Activated T-cell treated with anti-CD3 and anti-CD28 coated beads, Interleukin-2, amount 50 U/mL, for 72 hours (primary cell): ENCODE measurements at places on chromosomes 1 and 21. TPM values are rescaled to one million over a fixed set of nuclear protein-coding genes. Genes with fewer than 3 reads are reported as not detected.
A peak's percentile ranks its signal among the peaks of the same experiment; 100 is the strongest.

DNA sequence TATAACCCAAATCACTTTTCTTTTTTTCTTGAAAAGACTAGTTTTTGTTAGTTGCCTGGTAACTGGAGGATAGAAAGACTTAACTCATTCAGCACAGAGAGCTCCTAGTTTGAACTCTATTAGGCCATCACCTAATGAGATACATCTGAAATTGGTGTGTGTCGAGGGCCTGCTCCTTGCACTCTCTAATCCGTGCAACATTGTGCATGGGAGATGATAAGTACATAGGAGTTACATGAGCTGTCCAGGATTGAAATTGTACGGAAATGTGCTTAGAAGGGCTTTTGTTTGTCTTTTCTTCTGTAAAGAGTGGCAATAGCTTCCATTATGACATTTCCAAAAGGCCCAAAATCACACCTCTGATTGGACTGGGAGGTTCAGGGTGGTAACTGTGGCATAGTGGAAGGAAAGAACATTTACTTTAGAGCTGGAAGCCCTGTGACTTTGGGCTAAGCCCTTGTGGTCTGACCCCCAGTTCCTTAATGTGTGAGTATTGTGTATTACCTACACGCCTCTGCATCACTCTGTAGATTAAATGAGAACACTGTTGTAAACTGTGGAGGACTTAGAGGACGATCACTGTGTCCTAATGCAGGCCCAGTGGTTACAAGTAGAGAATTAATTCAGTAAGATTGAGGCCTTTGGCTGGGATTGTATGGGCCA is 71.2 kb downstream of the FGGY start:
- no peak for DNase-seq

DNA sequence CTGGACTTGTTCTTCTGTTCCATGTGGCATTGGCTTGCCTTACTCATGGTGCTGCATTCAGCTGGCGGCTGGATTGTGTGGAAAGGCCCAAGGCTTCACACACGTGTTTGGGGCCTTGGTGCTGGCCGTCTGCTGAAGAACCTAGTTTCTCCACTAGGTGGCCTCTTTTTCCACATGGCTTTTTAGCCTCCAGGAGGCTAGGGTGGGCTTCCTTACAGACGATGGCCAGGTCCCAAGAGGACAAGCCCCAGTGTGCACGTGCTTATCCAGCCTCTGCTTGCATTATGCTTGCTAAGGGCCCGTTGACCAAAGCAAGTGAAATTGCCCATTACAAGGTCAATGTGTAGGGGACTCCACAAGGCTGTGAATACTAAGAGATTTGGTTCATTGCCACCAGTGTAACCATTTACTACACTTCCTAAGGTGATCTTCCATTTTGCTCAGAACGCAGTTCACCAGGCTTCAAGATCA is 47.5 kb upstream of the FOXO6 start:
- DNase-seq, result no peak

DNA sequence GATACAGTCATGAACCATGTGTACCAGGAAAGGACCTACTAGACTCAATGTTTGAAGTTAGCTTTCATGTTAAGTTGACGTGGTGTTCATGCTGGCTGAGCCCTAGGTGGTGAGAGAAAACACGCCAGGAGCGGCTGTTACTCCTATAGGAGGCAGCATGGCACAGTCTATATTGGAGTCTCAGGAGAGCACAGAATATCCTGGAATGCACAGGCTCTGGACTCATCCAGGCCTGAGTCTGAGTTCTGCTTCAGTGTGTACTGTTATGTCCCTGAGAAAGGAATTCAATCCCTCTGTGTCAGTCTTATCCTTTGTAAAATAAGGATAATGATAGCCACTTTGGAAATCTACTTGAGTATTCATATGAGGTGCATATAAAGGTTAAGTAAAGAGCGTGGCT is 41.2 kb downstream of the DPT start:
- no peak for DNase-seq

GRCh38 chr1:65319754-65320153 is 10.4 kb downstream of the DNAJC6 start:
- no peak for DNase-seq

GRCh38 chr1:205456868-205457745 is 1.3 kb upstream of the BLACAT1 start:
- DNase-seq, result no peak

GRCh38 chr1:203283597-203283996 is 21.7 kb upstream of the BTG2 start:
- DNase-seq, result no peak

GRCh38 chr1:238991765-238992495 is 394.4 kb upstream of the CHRM3 start:
- DNase-seq, result no peak

DNA sequence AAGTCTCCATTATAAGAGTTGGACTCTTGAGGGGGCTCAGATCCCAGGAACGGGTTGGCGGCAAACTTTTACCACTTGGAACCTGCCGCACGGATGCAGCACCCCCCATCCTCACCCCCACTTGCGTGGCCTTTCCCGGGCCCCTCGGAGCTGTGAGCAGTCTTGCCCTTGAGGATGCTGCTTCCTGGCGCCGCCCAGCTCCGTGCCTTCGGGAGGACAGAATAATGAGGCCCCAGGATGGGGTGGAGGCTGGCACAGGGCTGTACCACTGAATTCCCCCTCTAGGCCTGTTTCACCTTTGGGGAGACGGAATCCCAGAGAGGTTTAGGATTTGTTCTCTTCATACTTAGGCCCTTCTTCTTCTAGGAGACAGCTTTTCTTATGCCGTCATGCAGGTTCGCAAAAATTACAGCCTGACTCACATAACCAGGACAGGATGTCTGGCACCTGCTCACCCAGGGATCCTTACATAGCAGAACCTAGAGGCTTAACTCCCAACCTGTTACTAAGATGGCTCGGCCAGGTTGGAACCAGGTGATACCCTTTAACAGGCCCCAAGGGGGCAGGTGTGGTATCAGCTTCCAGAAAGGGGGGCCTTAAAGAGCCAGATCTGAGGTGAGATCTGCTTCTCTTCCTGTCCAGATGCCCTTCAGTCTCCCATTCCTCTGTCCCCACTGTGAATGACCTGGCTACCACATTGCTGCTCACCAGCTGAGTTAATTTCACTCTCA is 1.5 kb downstream of the TRNP1 start:
- DNase-seq, result no peak

GRCh38 chr1:52915211-52915854 is 6.2 kb downstream of the ECHDC2 start:
- DNase-seq, result no peak

DNA sequence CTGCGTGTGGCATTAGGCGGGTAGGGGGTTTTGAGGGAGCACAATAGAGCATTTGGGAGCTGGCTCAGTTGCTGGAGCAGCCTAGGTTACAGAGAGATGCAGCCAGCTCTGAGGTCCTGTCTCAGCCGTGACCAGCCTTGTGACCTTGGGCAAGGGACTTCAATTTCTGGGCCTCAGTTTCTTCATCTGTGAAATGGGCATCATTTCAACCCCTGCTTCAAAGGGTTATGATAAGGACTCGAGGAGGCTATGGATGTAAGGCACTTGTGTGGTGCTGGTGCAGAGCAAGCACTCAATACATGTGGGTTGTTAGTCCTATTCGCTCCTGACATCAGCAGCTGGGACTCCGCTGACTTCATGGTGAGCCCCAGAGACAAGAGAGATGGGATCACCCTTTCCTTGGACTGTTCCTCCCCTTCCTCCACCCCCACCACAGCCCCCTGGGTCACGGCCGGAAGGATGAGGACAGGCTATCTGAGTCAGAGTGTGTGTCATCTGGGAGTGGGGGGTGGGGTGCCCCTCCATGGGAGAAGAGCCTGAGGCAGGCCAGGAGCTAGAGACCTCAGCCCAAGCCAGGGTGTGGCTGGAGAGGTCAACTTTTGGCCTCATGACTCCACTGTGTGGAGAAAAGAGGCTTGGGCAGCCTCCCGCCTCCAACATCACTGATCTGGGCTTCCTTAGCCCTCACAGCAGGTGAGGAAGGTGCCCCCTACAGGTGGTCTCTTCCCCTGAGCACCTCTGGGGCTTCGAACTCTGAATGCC is 71.4 kb upstream of the ZBTB40 start:
- no peak for DNase-seq

DNA sequence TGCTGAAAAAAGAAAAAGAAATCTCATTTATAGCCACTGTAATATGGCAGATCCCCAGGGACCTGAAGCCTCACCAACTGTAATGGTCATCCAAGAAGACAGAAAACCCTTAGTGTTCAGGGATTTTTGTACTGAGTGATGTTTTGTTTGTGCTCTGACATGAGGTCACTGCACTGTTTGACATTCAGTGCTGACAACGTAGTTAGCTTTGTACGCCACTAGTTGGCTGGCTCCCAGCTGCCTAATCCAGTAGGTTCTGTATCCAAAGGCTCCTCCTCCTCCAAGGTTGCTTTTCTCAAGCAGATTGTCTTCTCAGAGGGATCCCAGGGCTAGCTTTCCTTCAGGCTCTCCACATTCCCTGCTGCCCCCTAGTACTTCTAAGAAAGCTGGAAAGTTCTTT is 9.5 kb upstream of the YRDC start:
- DNase-seq, result no peak

- DNase-seq, result no peak
Measured at GRCh38 chr1:219090607-219091006, 83.1 kb upstream of the LYPLAL1 start.

DNA sequence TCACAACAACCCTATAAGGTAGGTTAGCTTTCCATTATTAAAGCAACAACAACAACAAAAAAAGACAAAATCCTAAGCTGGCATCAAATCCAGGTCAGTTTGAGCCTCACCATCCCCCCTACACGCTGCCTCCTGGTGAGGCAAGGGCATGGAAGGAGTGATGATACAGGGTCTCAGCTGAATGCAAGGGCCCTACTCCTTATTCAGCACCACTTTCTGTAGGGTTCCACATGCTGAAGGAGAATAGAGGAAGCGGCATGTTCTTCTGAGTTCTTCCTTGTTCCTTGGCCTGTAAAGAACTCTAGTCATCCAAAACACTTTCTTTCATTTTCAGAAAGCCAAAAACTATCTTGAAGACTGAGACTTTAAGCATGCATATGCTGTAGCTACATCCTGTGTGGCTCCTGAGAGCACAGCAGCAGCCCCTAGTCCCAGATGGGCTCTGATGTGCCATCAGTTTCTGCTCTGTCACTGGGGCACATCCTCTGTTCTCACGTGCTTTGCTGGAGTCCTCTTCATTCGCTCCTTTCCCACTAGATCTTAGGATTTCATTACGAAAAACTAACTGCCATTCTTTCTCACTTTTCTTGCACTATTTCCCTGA is 6.2 kb downstream of the ILDR2 start:
- no peak for DNase-seq

- DNase-seq, result no peak
Measured at GRCh38 chr1:59043796-59044195, 253.1 kb upstream of the FGGY start.

- no peak for DNase-seq
Measured at GRCh38 chr21:36396325-36396724, 11.1 kb downstream of the CHAF1B start.

DNA sequence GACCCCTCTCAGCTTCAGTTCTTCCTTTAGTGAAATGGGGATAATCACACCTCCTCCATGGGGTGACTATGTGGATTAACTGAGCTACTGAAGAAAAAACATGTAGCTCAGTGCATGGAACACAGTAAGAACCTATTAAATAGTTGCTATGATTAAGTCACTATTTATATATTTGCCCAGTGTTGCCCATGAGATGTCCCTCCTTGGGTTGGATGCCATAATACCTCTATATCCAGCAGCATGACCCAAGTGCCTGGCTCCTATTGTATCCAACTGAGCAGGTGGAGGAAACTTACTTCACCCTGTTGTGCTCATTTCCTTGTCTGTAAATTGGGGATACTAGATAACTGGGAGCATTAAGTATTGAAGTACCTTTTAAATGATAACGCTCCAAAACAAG is 47.1 kb upstream of the CYP2J2 start:
- no peak for DNase-seq

DNA sequence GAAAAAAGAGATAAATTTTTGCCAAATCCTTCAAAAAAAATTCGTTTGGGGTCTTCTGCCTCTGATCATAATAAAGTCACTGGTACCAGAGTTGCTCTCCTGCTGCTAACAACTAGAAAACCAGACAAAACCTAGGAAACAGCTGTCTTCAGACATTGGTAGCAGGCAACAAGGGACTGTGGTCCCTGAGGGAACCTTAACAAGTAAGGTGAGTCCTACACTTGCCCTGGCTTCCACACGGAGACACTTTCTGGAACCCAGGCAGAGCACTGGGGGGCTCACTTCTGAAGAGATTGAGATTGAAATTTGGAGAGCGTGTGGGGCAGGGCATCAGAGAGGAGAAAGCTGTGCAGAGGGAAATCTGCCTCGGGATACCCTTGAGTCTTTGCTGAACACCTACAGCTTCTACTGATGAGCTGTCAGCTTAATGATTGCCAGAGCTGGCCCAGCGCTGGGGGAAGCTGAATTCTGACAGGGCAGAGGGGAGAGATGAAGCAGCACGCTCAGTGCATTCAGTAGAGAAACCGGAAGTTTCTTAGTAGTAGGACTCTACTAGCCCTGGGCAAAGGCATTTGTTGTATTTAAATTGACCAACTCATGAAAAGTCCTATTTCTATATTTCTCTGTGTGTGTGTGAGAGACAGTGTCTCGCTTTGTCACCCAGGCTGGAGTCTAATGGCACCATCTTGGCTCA is 18.5 kb upstream of the FAM89A start:
- no peak for DNase-seq

DNA sequence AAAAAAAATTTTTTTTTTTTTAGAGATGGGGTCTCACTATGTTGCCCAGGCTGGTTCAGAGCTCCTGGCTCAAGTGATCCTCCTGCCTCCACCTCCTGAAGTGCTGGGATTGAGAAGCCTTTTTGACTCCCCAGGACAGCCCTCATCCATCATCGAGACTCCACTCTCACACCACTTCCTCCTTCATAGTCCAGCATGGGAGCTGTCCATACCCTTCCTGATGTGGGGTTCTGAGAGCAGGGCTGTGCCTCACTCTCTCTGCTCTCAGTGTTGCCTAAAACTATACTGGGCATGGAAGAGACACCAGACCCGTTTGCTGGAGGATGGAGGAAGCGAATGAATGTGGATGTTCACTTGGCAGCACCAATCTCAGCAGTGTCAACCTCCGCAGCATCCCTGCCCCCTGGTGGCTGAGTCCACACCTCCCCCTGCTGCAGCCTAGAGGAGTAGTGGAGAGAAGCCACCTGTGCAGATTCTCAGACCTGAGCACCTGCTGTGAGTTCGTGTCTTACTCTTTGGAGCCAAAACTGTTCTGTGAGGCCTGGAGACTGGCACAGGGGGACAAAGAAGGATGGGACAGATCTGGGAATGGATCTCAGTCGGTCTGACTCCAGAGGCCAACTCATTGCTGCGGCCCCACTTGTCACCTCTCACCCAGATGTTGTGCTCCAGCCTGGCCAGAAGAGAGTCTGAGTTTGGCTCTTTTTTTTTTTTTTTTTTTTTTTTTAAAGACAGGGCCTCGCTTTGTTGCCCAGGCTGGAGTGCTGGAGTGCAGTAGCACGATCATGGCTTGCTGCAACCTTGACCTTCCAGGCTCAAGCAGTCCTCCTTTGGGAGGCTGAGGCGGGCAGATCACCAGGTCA is 17.7 kb downstream of the TINAGL1 start:
- peak; percentile 81 for DNase-seq

RORC gene
- total RNA-seq, result 1.8 TPM

ELAVL4 gene
- total RNA-seq, result not detected

AGBL4 gene
- not detected for total RNA-seq

KCNE1 gene
- total RNA-seq, result 0.41 TPM

SYT2 gene
- total RNA-seq, result 0.02 TPM

CACNA1S gene
- total RNA-seq, result not detected

SLC5A9 gene
- total RNA-seq, result not detected

LRRC71 gene
- total RNA-seq, result not detected
